ENCODE measurements at places on chromosomes 11 and 22. TPM values are rescaled to one million over a fixed set of nuclear protein-coding genes. Genes with fewer than 3 reads are reported as not detected.

- DNase-seq, result no peak
These were observed 103.7 kb upstream of the CLMP start for GRCh38 chr11:123298488-123299447.

Gene P4HA3
- total RNA-seq, result 1.3 TPM

- DNase-seq, result no peak
These were observed 30.9 kb downstream of the MOB2 start for GRCh38 chr11:1455763-1456060.

DNA sequence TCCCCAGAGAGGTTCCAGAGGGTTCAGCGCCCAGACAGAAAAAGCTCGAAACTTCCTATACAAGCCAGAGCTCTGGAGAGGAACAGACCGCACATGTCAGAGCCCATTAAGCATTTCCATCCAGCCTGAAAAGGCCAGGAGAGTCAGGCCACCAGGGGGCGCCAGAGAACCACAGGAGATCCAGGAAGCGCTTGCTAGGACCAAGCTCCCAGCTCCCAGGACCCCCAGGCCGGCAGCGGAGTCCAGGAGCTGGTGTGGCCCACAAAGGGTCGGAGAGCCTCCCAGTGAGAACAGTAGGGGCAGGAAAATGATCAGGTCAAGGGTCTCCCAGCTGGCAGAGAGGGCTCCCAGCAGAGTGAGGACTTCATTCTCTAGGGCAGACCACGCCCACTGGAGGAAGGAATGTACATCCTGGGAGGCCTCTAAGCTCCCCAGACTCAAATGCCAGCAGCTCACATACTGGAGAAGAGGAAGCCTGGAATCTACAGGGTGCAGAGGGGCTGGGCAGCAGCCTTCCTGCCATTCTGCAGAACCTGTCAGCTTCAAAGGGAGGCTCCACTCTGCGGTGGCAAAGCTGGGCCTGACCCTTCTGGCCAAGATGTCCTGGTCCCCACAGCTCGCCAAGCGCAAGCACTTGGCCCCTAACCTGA lies 2.1 kb upstream of the MEI1 start:
- peak; percentile 71 for DNase-seq

Gene VPREB1
- not detected for total RNA-seq

Gene SOX6
- total RNA-seq, result 0.21 TPM

DNA sequence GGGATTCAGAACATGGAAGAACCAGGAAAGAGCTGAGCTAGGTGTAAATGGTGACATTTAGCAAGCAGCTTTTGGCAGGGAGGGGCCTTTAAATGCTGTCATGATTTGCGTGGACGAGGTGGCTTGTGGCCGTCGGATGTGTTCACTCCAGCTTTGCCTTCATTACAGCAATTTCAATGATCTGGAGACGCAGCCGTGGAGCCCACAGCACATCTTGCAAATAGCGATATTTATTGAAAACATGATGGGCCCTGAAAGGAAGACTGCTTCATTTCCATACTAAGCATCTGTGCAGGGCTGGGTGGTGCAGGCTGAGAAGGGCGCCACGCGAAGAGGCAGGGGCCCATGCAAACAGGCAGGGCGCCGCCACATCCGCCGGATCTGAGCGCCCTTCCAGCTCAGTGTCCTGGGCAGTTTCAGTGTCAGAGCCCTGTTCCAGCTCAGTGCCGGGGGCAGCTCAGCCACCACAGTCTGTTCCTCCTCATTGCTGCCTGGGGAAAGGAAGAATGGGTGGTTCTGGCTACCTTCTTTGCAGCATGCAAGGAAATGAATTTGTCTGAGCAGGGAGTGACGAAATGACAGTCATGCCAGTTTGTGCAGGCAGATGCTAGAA lies 111.1 kb upstream of the TTC12 start:
- no peak for DNase-seq

DNA sequence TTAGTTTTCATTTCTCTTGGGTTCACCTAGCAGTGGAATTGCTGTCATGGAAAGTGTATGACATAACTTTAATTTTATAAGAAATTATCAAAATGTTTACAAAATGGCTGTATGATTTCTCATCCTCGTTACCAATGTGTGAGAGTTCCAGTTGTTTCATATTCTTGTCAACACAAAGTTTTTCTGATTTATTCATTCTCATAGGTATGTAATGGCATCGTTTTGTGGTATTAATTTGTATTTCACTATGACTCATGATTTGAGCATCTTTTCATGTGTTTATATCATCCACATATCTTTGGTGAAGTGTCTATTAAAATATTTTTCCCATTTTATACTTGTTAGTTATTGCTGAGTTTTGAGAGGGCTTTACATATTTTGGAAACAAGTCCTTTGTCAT lies 5.5 kb downstream of the FAM111B start:
- DNase-seq, result no peak
